ENCODE measurements at places on chromosomes 6 and 20.
A peak's percentile ranks its signal among the peaks of the same experiment; 100 is the strongest.

GRCh38 chr20:18972251-18972876 lies 158.8 kb downstream of the SCP2D1 start:
- DNase-seq, result no peak

GRCh38 chr20:38685853-38686473 lies 38.3 kb upstream of the SLC32A1 start:
- DNase-seq, result no peak

- DNase-seq, result no peak
Measured at GRCh38 chr6:154852687-154853086, 119.5 kb downstream of the SCAF8 start.

GRCh38 chr6:18439581-18439980 lies 52.4 kb downstream of the RNF144B start:
- DNase-seq, result no peak

GRCh38 chr6:35547676-35548075 lies 35.0 kb upstream of the TULP1 start:
- no peak for DNase-seq

DNA sequence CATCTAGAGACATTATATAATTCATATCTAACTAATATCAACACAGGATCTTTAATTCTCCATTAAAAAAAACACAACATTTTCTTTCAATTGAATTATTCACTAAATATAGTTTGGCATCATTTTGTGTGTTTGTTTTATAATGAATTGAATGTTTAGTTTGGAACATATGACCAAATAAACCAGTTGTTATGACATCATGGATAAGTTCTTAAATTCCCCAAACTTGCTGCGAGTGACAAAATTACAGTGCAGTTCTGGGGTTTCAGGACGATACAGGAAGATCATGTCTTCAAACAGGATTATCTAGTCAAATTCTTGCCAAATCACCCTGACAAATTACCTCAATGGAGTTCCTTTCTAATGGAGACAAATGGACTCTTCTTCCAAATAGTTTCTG lies 473.6 kb downstream of the EPM2A start:
- no peak for DNase-seq

DNA sequence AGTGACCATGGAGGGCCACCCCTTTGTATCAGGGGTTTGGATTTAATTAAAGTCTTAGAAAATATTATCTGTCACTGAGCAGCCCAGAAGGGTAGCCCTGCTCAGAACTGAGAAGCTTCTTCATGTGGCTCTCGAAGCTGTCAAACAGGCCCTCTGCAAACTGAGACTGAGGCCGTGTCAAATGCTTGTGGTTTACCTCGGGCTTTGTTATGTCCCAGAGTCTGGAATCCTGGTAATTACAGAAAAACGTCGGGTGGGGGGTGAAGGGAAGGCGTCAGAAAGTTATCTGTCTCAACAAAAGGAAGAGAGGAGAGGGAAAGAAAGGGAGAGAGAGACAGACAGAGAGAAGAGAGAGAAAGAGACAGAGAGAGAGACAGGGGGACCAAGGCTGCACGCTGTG lies 200.8 kb downstream of the BMP7 start:
- peak; percentile 6 for DNase-seq

DNA sequence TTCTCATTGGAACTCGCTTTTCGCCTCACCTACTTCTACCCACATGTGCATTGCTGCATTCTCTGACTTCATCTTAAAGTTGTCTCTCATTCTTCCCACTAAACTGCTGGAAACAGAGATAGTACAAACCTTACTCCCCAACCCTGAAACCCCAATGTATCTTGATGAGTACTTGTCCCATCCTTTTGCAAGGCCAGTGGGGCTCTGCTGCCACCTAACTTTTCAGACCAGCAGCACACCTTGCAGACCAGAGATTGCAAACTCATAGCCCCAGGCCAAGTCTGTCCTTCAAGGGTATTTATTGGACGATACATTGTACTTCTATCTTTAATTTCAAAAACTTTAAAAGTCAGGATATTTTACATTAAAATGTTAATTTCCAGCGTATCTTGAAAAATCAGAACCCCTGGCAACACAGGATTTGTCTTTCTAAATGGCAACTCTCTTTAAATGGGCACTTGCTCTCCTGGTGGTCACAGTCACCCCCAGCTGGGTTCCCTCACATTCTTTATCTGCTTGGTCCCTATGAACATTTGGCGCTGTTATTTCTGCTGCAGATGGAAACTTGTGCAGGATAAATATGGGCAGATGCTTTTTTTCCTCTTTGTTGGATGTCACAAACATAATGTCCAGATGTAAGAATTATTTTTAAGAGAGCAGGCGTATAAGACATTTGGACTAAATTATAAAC lies 83.9 kb downstream of the SOD2 start:
- no peak for DNase-seq

DNA sequence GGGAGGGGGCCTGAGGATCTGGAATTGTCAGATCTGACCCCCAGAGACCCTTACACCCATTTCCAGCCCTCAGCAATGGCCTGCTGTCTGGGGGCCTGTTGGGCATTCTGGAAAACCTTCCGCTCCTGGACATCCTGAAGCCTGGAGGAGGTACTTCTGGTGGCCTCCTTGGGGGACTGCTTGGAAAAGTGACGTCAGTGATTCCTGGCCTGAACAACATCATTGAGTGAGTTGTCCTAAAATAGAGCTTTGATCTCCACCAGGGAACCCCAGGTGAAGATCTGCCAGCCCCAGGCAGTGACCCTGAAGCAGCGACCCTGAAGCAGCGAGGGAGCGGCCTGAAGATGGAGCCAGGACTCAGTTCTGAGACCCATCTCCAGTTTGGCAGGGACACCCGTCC lies 2.2 kb downstream of the BPIFA1 start:
- DNase-seq, result no peak
